ENCODE measurements at places on chromosomes 5 and 9.
A peak's percentile ranks its signal among the peaks of the same experiment; 100 is the strongest.

DNA sequence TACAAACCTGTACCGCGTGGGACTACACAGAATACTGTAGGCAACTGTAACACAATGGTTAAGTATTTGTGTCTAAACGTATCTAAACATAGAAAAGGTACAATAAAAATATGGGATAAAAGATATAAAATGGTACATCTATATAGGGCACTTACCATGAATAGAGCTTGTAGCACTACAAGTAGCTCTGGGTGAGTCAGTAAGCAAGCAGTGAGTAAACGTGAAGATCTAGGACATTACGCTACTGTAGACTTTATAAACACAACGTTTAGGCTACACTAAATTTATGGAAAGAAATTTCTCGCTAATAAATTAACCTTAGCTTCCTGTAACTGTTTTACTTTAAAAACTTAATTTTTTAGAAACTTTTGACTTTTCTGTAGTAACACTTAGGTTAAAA lies 46.5 kb downstream of the MRPS27 start:
- no peak for DNase-seq

- DNase-seq, result no peak
Measured at GRCh38 chr5:77921094-77921768, 145.1 kb upstream of the TBCA start.

- DNase-seq, result no peak
Measured at GRCh38 chr9:28696960-28697359, 1123.7 kb upstream of the C9orf72 start.

- DNase-seq, result peak; percentile 36
Measured at GRCh38 chr9:136488247-136489214, 5.7 kb upstream of the SEC16A start.

Measured in fibroblast of pulmonary artery (primary cell).